A172 (cell line): ENCODE measurements at places on chromosomes 5 and 9.
A peak's percentile ranks its signal among the peaks of the same experiment; 100 is the strongest.

DNA sequence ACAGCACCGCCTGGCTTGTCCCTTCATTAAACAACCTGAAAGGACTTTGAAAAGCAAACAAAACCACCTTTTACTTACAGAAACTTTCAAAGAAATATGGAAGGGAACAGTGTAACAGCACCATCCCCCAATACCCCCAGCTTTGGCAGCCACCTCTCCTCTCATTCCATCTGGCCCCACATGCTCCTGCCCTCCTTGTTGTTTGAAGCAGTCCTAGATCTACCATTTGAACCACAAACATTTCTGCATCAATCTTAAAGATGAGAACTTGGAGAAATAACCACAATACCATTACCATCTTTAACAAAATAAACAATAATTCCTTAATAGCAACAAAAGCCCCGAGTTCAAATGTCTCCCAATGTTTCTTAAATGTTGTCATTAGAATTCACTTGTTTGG, 17.8 kb upstream of the COL15A1 start:
- DNase-seq, result no peak

GRCh38 chr5:180438785-180439780, 55.1 kb upstream of the CNOT6 start:
- DNase-seq, result no peak

DNA sequence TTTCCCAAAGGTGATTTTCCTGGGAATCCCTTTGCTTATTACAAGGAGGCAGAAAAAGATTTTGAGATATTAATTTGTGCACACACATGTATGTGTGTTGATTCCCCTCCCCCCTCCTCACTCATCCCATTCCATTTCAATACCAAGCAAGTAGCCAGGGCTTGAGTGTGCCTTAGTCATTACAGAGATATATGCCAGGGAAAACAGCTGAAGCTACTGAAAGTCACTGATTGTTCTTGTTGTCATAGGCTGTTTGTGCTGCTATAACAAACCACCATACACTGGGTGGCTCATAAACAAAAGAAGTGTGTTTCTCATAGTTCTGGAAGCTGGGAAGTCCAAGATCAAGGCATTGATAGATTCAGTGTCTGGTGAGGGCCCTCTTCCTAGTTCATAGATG, 158.6 kb downstream of the BAAT start:
- DNase-seq, result no peak

DNA sequence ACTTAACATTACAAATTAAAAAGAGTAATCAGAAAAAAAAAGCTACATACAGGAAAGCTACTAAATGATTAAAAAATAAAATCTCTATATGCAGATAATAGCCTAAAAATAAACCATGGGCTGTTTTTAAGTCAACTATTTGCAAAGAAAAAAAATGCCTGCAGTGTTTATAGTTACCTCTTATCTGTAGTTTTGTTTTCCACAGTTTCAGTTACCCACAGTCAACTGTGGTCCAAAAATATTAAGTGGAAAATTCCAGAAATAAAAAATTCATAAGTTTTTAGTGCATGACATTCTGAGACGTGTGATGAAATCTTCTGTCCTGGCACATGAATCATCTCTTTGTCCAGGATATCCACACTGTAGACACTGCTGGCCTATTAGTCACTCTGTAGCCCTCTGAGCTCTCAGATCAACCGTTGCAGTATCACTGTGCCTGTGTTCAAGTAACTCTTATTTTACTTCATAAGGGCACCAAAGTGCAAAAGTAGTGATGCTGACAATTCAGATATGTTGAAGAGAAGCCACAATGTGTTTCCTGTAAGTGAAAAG, 59.2 kb downstream of the PRELID2 start:
- DNase-seq, result peak; percentile 84

DNA sequence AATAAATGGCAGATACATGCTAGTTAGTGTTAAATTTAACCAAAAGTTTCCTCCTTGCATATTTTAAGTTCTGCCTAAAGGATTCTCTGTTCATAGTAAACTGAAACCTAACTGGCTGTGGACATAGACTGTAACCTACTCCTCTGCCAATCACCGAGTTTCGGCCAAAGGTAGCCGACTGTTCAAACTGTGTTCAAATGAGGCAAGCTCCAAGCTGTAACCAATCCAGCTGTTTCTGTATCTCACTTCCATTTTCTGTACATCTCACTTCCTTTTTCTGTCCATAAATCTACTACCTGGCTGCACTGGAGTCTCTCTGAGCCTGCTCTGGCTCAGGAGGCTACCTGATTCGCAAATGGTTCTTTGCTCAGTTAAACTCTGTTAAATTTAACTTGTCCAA, 44.1 kb downstream of the KCNV2 start:
- no peak for DNase-seq

DNA sequence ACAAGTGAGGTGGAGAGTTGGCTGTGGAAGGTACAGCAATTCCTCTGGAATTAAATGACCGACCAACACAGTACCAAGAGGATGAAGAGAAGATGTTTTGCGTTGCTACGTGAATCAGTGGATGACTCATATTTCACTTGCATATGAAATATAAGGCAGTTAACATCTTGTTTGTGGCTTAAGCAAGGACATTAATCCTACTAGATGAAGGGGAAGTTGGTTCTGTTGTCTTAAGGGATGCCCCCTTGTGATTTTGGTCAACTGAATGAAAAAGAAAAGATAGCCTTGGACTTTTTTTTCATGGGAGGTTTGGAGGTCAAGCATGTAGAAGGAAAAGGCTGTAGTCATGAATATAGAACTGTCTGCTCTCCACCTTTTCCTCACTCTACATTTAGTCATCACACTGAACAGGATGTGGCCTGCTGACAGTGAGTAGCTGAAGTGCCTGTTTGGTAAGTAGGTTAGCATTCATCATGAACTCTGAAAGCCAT, 33.9 kb downstream of the VLDLR start:
- peak; percentile 87 for DNase-seq

GRCh38 chr5:72611118-72611730, 104.0 kb upstream of the ZNF366 start:
- DNase-seq, result peak; percentile 70

DNA sequence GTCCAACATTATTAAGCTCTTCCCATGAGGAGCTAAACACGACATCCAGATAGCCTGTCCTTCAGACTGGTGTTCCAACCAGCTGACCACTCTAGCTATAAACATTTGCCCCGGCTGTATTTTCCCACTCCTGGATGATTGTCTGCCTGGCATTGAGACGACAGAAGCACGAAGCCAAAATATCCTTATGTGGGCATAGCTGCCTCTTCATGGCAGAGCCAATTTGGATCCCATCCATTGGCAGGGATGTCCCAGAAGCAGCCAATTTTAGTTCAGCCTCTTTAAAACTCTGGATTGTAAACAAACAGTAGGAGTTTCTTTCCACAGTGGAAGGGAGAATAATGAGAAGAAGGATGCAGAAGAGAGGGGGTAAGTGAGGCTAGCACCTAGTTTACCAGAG, 507.6 kb downstream of the CETN3 start:
- DNase-seq, result no peak

GRCh38 chr5:75260708-75261107, 24.0 kb upstream of the ANKRD31 start:
- DNase-seq, result no peak

DNA sequence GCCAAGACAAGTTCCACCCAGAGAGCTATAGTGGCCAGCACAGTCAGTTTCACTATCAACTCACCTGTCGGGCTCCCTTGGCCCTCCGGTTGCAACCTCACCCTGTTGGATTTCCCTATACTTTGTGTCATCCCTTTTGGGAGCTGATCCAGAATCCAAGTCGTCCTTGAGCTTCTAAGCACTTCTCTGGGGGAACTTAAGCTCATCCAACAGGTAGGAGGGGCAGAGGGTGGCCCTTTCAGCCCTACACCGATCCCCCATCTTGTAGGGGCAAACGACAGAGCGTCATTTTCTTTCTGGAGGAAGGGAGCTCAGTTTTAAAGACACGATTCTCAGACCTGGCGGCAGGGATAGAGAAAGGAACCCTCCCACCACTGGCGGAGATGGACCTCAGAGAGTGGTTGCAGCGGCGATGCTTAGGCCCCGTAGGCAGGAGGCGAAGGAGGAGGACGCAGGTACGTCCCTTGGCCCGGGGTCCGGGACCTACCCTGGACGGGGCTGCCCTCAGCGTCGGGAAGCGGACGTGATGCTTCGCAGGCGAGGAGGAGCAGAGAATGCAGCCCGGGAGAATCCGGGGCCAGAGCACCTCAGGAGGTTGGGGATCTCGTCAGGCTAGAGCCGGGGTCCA, 519 bp downstream of the ZER1 start:
- peak; percentile 27 for DNase-seq

DNA sequence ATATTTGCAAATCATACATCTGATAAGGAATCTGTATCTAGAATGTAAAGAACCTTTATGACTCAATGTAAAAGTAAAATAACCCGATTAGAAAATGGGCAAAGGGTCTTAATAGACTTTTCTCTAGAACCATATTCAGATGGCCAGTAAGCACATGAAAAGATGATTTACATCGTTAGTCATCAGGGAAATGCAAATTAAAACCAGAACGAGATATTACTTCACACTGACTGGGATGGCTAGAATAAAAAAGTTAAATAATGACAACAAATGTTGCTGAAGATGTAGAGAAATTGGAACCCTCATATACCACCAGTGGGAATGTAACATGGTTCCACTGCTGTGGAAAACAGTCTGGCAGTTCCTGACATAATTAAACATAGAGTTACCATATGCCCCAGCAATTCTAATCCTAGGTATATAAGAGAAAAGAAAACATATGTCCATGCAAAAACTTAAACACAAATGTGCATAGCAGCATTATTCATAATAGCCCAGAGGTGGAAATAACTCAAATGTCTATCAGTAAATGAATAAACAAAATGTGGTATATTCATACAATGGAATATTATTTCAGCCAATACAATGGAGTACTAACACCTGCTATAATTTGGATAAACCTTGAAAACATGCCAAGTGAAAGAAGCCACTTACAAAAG, 100.4 kb upstream of the MAMDC2 start:
- no peak for DNase-seq

- no peak for DNase-seq
Observed at GRCh38 chr5:162221910-162222309, 154.3 kb downstream of the GABRG2 start.

DNA sequence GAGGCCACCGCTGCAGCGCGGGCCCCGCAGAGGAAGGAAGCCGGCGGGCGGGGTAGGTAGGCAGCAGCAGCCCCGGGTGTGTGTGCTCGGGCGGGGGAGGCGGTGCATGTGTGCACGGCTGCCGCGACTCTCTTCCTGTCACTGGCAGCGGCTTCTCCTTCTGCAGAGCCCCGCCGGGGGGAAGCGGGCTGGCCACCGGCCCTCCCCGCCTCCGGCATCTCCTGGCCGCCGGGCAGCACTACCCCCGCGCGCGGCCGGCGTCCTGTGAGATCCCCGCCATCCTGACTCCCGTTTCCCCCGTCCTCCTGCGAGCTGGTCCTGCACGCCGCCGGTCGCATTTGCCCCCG, 315 bp downstream of the PIK3R1 start:
- DNase-seq, result no peak

- DNase-seq, result no peak
Observed at GRCh38 chr5:17430241-17430640, 67.8 kb upstream of the TAF11L2 start.

DNA sequence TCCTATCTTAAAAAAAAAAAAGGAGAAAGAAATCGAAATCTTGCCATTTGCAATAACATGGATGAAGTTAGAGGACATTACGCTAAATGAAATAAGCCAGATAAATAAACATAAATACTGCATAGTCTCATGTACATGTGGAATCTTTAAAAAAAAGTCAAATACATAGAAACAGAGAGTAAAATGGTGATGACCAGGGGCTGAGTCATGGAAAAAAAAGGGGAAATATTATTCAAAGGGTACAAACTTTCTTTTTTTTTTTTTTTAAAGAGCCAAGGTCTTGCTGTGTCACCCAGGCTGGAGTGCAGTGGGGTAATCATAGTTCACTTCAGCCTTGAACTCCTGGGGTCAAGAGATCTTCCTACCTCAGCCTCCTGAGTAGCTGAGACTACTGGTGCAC, 310.1 kb downstream of the ZNF608 start:
- DNase-seq, result no peak

DNA sequence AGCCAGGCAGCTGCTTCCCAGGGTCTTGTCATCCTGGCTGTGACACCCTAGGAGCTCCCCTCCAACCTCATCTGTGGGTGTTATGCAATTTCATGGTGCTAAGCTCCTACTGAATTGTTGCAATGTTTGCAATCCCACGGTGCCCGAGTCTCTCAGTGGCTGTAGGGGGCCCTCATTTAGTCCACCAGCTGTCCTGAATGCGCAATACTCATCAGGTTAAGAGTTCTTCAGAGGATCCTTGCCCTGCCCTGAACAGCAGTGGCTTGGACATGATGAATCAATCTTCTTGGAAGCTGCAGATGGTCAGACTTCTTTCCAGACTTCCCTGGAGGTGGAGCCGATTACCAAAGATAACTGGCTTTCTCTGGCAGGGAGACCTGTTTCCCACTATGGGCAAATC, 584.1 kb downstream of the CCDC171 start:
- peak; percentile 29 for DNase-seq

DNA sequence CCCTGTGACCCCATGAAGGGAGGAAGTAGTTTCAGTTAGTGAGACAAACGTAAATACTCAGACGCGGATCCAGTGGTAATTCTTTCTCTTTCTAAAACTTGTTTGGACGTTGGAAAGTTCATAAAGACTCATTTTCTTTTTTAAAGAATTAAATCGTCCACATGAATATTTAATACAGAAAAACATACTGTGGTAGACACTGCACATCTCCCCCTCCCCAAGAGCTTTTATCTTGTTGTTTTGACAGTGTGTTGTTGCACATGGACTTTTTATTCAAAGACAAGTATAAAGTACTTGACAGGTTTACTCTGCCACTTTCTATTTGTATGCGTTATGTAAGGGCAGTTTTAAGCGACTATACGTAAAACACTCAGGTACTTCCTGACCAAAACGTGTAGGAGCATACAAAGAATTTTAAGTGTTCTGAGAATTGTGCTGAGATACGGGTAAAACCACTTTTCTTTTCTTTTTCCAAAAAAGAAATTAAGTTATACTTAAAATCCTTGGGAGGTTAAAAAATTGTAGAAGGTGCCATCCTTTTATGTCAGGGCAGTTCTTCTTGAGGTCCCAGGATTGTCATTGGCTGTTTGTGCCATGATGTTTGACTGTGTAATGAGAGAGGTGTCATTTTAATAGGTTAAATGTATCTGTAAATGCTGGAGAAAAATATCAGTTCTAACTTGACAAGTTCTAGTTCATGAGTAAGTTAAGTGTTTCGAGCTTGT, 1.3 kb downstream of the NIPBL start:
- peak; percentile 17 for DNase-seq

- DNase-seq, result no peak
Observed at GRCh38 chr9:136010615-136011361, 49.6 kb upstream of the UBAC1 start.

GRCh38 chr5:143374496-143375217, 28.8 kb downstream of the NR3C1 start:
- DNase-seq, result no peak

- peak; percentile 66 for DNase-seq
Observed at GRCh38 chr5:120454094-120454798, 9.9 kb upstream of the PRR16 start.

DNA sequence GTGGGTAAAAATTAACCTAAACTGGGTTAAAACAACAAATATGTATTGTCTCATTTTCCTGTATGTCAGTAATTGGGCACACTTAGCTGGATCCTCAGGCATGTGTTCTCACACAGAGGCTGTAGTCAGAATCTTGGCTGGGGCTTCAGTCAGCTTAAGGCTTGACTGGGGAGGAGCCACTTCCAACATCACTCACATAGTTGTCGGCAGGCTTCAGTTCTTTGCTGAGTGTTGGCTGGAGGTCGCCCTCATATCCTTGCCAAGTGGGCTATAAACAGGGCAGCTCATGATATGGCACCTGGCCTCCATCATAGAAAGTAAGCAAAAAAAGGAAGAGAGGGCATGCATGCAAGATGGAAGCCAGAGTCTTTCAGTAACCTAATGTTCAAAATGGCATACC, 173.0 kb downstream of the GIN1 start:
- DNase-seq, result no peak
